ENCODE measurements at places on chromosomes 1 and 21.

- DNase-seq: peak; percentile 53
Measured at GRCh38 chr1:93061895-93062792, 16.9 kb upstream of the MTF2 start.

- DNase-seq: no peak
Measured at GRCh38 chr1:178341261-178341956, 155.4 kb downstream of the CLEC20A start.

- no peak for DNase-seq
Measured at GRCh38 chr1:201310986-201311355, 27.7 kb downstream of the PKP1 start.

GRCh38 chr1:110787328-110788071 lies 85.4 kb upstream of the CD53 start:
- peak; percentile 84 for DNase-seq

All from RPMI8226 (cell line).